Ureter (tissue), 1 donor: ENCODE measurements at places on chromosomes 2 and 18. TPM values are rescaled to one million over a fixed set of nuclear protein-coding genes. Genes with fewer than 3 reads are reported as not detected.

GRCh38 chr18:61892683-61893308, at the start of gene RNF152:
TSS of gene RNF152 (minus strand) at chr18:61893007. CDS start at chr18:61816463, 76,544 bp downstream.
- DNase-seq = peak; percentile 57

Gene ERICH2
- 1.4 TPM for total RNA-seq

DNA sequence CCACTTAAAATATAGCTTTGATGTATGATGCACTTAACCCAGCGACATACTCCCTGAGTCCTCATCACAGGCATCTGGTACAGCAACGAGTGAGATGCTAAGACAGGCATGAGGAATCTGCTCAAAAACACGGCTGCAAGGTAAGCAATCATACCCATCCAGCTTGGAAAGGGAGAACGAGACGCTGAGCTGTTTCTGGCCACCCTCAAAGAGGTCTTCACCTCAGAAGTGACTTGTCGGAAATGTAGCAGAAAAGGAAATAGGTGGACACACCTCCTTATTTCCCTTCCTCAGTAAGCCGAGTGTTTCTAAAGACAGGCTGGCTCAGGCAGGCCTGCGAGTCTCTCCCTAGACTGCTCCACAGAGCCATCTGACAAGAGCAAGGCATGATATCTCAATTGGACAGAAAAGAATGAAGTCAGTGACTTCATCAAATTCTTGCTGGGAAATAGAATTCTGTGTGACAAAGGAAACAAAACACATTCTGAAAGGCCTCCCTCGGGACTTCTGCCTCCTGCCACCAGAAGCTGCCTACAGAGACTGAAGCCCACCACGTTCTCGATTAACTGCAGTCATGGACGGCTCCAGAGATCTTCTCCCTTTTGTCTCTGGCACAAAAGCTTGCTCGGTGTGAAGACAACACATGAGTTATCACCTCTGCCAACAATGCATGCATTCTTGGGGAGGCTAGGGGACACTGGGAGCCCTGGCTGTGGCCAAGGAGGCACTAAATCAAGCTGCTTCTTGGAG, 84.3 kb downstream of the UXS1 start:
- no peak for DNase-seq

- peak; percentile 29 for DNase-seq
Observed at GRCh38 chr2:72925328-72925943, 8.1 kb downstream of the EMX1 start.

Gene SFTPB
- total RNA-seq = 1.7 TPM

DNA sequence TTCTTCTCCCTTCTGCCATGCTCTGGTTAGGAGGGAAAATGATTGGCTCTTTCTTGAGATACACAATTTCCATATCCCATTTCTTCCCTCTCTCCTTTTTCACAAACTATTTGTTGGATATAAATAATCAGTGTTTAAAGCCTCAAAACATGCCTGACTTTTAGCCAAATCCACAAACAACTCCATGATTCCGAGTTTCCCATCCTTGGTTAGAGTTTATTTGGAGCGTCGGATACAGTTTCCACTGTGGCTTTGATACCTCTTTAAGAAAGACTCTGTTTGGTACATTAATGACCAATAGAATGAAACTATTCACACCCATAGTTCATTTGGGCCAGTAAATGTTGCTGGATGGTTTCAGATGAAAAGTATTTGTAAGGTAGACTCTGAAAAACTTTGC, 5.9 kb upstream of the FHL2 start:
- DNase-seq = no peak

Gene MRO
- total RNA-seq = 1.9 TPM

Gene AQP12B
- total RNA-seq = not detected

Gene TSHZ1
- total RNA-seq = 21.1 TPM

- DNase-seq = no peak
Observed at GRCh38 chr2:191351298-191351697, 106.1 kb downstream of the MYO1B start.

DNA sequence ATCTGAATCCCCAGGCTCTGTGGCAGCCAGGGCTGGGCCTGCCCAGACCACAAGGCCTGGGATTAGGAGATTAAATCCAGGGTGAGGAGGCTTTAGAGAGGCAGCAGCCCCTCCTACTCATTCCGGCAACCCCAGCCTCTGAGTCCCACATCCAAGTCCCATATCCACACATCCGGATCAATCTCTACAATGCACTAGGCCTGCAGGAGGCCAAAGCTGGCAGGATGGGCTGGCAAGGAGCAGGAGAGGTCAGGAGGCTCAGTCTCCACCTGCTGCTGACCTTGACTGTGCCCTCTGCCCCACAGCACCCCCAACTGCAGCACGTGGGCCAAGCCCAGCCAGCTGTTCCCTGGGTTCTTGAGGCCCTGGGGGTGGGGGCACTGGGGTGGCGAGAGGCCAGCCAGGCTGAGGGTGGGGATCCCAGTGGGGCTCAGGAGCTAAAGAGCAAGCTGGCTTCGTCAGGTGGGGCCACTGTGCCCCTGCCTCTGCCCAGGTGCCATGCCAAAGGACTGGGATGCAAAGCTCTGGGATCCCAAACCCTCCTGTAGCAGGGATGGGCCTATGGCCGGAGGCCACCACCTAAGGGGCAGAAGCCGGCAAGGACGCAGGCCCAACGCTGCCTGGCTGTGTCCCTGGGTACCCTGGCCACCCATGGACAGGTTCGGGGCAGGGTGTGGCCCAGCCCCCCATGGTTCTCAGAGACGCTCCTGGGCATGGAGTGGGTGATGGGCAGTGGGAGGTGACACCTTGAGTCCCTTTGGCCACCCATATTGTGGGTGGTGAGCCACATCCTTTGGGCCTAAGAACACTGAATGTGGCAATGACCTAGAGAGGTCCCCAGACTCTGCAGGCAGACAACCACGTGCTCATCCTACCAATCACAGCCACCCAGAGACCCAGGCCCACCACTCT, 3.2 kb downstream of the KIF1A start:
- DNase-seq = peak; percentile 25

GRCh38 chr2:136110526-136110925, 7.4 kb downstream of the CXCR4 start:
- no peak for DNase-seq

DNA sequence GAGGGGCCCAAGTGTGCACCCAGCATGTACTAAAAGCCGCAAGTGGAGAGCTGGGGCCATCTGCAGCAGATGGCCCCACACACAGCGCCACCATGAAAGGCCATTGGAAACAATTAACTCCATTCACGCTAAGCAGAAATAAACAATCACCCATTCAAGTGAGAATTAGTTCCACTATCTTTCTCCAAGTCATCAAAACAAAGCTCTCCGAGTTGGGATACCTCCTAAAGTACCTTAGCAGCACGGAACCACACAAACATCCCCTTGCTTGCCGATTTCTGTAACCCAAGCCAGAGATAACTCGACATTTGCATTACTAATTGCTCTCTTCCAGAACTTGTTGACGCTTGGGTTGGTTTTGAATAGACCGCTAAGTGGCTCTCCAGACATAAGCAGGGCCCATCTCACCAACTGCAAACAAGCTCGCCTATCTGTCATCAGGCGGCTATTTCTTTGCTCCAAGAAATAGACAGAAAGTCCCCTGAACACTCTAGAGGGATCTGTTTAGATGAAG, 840.6 kb upstream of the SALL3 start:
- DNase-seq = no peak

Gene ST8SIA5
- total RNA-seq = not detected

GRCh38 chr18:7370802-7371201, 139.9 kb downstream of the LRRC30 start:
- DNase-seq = peak; percentile 64

DNA sequence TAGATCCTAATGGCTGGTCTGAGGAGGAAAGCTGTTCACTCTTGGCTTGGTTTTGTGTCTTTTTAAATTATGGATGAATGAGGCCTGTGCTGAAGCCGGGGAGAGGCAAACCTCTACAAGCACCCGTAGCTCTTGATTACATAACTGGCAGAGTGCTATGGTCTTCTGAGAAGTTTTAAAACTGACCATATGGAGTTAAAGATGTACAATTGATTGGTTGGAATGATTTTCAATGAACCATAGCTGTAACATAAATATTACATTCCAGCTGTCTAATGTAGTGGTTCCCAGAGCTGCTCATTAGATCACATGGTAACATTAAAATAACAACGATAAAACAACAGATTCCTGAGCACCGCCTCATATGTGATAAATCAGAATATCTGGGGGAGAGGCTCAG, 71.1 kb upstream of the MAP4K3 start:
- DNase-seq = no peak

GRCh38 chr2:53437371-53437770, 330.2 kb upstream of the CHAC2 start:
- no peak for DNase-seq

Gene TRAF3IP1
- 22.4 TPM for total RNA-seq

DNA sequence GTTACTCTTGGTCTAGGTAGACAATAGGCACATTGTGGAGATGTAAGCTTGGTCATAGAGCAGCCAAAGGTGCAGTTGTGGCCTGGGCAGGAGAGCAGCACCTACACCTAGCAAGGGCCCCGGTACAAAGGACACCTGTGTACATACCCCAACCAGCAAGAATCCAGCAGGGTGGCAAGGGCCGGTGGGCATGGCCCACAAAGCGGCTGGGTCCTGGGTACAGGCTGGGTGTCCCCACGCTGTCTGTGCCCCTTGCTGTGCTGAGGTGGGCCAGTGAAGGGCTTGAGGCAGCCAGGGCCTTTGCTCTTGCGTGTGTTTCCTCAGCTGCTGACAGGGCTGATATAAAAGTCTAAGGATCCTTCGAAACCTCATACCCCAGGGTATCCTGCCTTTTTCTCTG, 501.8 kb downstream of the EIPR1 start:
- DNase-seq = no peak

Gene ASPRV1
- total RNA-seq = 1.7 TPM

GRCh38 chr18:42742474-42742873, 373.0 kb downstream of the RIT2 start:
- no peak for DNase-seq

Gene EFEMP1
- total RNA-seq = 81.2 TPM

GRCh38 chr18:37238282-37239108, 327.1 kb downstream of the CELF4 start:
- DNase-seq = no peak

Gene DSG4
- not detected for total RNA-seq

Gene C2orf49
- total RNA-seq = 17.1 TPM

Gene TRPM8
- total RNA-seq = not detected

DNA sequence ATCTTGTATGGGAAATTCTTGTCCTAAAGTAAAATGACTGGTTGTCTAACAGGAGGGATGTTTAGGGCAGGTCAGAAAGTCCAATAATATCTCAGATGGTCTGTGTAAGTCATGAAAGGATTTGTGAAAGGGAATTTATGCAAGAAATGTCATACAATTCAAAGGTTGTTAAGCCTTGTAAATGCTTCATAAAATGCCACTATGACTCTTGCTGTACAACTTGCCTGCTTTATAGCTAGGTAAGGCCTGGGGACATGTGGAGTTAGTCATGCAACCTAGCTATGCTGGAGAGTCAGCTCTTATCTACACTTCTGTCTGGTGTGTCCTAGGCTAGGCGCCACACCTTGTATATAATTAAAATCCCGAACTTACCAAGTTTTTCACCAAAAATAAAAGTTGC, 36.9 kb upstream of the VWA3B start:
- no peak for DNase-seq

Gene GREB1
- total RNA-seq = 5.1 TPM

Gene KCNG3
- total RNA-seq = not detected

DNA sequence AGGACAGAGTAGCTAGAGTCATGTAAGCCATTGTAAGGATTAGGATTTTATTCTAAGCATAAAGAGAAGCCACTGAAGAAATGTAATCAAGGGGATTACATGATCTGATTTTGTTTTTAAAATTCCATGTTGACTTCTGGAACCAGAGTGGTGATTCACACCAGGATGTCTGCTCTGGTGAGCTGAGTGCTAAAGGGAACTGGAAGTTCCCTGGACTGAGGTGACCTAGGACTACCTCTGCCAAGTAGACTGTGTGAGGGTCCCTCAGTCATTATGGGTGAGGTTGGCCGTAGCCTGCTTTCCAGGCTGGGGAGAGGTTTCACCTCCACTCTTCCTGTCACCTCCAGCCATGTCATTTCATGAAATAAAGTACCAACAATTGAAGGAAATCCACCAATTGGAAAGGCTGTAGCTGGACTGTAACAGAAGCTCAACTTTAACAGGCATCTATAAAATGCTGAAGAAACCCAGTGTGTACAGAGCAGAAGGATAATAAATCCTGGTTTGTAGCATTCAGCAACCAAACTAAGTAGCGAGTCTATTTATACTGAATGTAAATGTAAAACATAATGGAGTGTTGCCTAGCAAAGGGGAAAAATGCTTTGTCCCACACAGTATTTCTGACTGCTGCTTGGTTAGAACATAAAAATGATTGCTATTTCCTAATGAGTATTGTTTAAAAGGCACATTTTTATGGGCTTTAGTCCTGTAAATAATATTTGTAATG, 507.4 kb upstream of the PKDCC start:
- DNase-seq = no peak
